ENCODE measurements at places on chromosomes 4 and X. TPM values are rescaled to one million over a fixed set of nuclear protein-coding genes. Genes with fewer than 3 reads are reported as not detected.

- no peaks in the 10 kb centered on the region for H3K36me3 ChIP-seq
- H3K4me1 ChIP-seq, result no peaks in the 10 kb centered on the region
- no peak overlapping the region for H3K27ac ChIP-seq
- H3K27me3 ChIP-seq, result no peaks in the 10 kb centered on the region
- no peak overlapping the region for H3K4me3 ChIP-seq
- no peak for DNase-seq
These were observed 107.8 kb downstream of the GATB start for GRCh38 chr4:151652841-151653547.

ATXN3L gene
- not detected for total RNA-seq

- no peaks in the 10 kb centered on the region for H3K4me1 ChIP-seq
- H3K4me3 ChIP-seq, result no peak overlapping the region
- H3K27ac ChIP-seq, result no peak overlapping the region
- no peak for DNase-seq
- no peaks in the 10 kb centered on the region for H3K27me3 ChIP-seq
- no peaks in the 10 kb centered on the region for H3K36me3 ChIP-seq
These were observed 1522.8 kb upstream of the PABPC4L start for GRCh38 chr4:135724421-135724820.

DNA sequence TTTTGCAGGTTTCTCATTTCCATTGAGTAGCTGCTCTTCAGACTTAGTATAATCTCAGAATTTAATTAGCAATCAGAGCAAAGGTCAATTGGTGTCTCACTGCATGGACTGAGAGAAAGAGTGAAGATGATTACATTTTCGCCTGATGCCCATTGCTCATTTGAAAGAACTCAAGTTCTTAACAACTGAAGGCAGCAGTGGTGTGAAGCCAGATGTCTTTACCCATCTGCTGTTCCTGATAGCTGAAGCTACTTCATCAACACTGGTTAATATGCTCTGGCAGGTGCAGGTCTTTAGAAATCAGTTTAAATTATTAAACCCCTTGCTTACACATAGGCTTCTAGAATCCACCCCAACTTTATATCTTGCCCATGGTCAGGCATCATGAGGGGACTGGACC lies 64.5 kb upstream of the FRAS1 start:
- no peaks in the 10 kb centered on the region for H3K27me3 ChIP-seq
- no peak overlapping the region for H3K4me3 ChIP-seq
- H3K27ac ChIP-seq, result no peak overlapping the region

SPANXN3 gene
- total RNA-seq, result not detected

DNA sequence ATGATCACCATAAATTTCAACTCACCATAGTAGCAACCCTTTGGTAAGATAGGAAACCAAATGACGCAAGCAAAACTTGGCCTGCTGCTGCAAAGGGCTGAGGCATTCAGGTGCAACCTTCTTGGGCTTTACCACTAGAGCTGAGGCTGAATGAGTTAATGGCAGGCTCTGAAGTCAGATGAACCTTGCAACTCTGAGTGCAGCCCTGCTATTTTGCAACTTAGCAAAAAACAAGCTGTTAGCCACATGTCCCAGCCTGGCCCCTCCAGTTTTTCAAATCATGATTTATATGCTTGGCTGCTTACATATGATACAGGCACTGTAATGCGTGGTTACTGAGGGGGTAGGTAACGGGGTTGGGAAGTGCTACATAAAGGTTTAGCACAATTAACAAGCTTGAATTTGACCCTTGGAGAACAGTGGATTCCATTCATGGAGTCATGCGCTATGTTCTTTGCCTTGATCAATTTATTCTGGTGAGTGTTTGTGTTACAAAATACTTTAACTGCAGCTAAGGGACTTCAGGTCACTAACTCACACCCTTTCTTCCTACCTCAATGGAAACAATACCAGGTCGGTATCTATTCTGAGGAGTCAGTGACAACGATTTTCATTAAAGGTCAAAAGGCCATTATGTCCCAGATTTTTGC lies 80.5 kb upstream of the PPARGC1A start:
- no peaks in the 10 kb centered on the region for H3K27me3 ChIP-seq
- DNase-seq, result no peak
- no peaks in the 10 kb centered on the region for H3K36me3 ChIP-seq
- no peaks in the 10 kb centered on the region for H3K4me1 ChIP-seq
- no peak overlapping the region for H3K27ac ChIP-seq
- H3K4me3 ChIP-seq, result no peak overlapping the region

DNA sequence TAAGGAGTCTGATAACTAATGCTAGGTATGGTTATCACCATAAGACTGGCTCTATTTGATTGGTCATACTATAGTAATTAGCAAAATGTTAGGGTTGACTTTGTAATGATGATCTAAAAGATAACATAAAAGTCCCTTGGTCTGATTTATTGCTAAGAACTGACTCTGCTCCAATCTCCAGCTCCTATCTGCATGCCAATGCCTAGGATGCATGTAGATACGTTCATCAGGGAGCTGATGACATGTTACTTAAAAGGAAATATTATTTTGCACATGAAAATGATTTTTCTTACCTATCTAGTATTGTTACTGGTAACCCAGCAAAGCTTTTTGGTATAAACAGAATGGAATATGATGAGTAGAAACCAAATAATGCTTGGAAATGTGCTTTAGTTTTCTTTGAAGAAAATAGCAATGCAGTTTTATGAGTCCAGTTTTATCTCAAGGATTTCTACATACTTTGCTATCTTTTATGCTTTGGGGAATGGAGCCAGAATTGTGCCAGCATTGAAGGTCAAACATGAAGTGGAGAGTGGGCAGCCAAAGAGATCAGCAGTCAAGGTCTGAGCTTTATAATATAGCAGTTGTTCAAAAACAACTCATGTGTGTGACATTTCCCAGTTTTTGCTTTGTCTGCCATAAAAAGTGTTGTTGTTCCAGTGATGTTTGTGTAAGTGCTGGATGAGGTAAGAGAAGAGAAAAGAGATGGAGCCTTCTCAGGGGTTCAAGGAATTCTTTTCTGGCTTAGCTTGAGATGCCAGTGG lies 121.0 kb downstream of the ARHGAP24 start:
- H3K36me3 ChIP-seq, result no peaks in the 10 kb centered on the region
- DNase-seq, result no peak
- no peaks in the 10 kb centered on the region for H3K4me1 ChIP-seq
- no peak overlapping the region for H3K27ac ChIP-seq
- no peak overlapping the region for H3K4me3 ChIP-seq

Data from sigmoid colon (tissue), 7 donors.